ENCODE measurements at places on chromosomes 2 and 18.

GRCh38 chr2:38797953-38798352 is 19.9 kb downstream of the GEMIN6 start:
- DNase-seq: no peak

- DNase-seq: no peak
These were observed 162.3 kb downstream of the MREG start for GRCh38 chr2:215851082-215851481.

GRCh38 chr2:71746946-71747501 is 293.7 kb downstream of the DYSF start:
- DNase-seq: no peak

GRCh38 chr2:61210332-61210981 is 48.5 kb downstream of the C2orf74 start:
- DNase-seq: no peak

DNA sequence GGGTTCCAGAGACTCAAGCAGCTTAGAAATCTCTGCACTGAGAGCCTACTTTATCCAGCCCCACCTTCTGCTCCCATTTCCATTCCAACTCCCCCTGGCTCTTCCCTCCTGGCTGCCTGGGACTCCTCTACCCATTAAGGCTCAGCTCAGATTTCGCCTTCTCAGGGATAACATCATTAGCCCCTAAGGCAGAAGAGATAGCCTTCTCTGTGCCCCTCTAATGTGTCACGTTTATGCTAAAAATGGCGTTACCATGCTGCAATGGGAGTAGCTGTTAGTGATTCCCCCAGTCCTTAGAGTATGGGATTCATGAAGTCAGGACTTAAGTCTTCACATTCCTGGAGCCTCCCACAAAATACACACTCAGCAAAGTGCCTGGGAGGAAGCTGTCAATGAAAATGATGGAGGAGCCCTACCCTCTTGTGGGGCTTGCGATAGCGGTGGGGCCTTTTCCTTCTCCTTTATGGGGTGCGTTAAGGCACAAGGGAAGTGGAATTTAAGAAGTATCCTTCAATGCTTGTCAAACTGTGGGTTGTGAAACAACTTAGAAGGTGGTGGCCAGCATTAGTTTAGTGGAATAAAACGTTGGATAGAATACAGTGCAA is 144.7 kb upstream of the COPS8 start:
- no peak for DNase-seq

DNA sequence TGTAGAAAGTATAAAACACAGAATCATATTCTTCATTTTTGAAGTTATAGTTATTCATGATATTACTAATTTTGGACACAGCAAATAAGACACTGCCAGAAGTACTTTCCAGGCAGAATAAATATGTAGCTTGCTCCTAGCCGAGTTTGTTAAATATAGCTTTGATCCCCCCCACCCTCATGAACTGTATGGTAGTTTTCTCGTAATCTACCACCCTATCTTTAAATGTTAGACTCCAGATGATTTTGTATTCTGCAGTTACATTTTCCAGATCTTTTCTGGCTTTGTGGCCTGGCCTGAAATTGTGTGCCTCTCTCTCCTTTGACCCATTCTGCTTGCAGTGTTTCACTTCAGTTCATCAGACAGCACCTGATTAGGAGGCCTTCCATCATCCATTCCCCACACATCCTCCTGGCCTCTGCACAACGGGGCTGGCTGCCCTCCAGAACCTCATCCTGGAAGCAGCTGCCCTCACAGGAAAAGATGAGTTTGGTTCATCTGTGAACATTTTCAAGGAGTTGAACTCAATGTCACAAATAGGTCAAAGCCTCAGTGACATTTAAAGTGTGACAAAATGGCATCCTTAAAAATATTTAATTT is 4.7 kb upstream of the KCNJ3 start:
- DNase-seq: no peak

- no peak for DNase-seq
These were observed 53.3 kb upstream of the TUBA3E start for GRCh38 chr2:130251535-130251872.

GRCh38 chr18:62341473-62341872 is 16.4 kb downstream of the TNFRSF11A start:
- no peak for DNase-seq

DNA sequence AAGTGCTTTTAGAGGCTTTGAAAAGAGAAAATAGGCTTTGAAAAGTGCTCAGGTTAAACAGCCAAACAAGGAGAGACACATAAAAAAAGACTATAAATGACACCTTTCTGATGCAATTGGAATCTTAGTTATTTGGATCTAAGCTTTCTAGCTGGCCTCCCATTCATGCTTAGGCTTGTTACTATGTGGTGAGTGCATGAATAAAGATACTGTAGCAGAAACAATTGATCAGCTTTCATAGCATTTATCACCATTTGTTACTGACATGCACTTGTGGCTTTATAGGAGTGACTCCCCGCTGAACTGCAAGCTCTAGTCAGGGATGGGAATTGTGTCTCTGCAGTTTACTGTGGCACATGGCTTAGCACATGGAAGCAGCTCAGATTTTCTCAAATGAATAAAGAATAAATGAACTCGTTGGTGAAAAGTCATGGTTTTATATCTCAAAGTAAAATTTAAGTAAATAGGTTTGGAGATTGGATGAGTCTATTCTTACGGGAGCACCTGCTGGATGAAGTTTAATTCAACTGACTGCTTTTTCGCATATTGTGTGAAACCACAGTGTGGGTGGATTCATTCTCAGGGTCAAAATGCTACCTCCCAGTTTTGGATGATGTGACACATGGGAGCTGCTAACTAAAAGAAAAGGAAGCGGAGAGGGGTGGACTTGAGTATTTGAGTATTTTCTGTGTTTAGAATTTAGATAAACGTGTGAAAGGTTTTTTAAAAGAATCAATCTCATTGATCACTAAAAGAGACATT is 91.1 kb upstream of the NOL4 start:
- DNase-seq: no peak

DNA sequence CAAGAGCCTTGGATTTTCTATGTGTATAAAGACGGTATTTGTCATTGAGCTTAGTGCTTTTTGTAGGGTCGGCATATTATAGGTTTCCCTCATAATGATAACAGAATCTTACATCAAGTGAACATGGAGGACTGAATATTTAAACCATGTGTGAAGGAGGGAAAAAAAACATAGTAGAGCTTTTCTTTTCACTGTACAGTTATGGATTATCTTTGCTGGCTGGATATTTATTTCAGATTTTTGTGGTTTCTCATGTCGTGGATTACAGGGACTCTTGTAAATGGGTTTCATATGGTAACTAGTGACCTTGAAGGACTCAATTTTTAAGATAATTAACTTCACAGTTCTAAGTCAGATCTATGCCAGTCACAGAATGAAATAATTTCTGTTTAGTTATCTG is 330.2 kb upstream of the NRP2 start:
- no peak for DNase-seq

GRCh38 chr2:177268187-177268871 is 3.8 kb upstream of the NFE2L2 start:
- DNase-seq: no peak

- DNase-seq: no peak
These were observed 52.9 kb upstream of the NABP1 start for GRCh38 chr2:191625016-191625415.

- no peak for DNase-seq
These were observed 33.5 kb downstream of the EPB41L3 start for GRCh38 chr18:5510135-5510846.

- no peak for DNase-seq
These were observed 81.5 kb downstream of the DPP4 start for GRCh38 chr2:161992531-161992930.

DNA sequence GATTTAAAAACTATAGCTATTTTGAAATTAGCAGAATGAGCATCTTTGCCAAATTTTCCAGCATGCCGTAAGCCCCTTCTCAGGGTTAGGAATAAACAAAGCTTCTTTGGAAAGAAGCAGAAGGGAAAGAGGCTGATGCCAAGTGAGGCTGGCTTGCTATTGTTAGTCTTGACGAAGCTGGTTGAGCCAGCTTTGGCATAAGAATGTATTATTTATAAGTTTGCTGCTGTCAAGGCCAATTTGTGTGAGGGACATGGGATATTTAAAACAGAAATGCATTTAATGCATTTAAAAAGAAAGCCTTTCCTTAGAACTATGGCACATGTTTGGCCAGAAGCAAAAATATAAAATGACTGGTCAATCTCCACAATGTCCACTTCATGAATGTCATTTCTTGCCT is 52.5 kb upstream of the TTN start:
- no peak for DNase-seq

- no peak for DNase-seq
These were observed 11.6 kb upstream of the TAF1B start for GRCh38 chr2:9831670-9832069.

GRCh38 chr18:13501891-13502290 is 224.5 kb downstream of the FAM210A start:
- DNase-seq: no peak

GRCh38 chr2:58107803-58108710 is 61.5 kb downstream of the VRK2 start:
- no peak for DNase-seq

GRCh38 chr2:64938607-64939285 is 50.5 kb upstream of the SLC1A4 start:
- DNase-seq: no peak

DNA sequence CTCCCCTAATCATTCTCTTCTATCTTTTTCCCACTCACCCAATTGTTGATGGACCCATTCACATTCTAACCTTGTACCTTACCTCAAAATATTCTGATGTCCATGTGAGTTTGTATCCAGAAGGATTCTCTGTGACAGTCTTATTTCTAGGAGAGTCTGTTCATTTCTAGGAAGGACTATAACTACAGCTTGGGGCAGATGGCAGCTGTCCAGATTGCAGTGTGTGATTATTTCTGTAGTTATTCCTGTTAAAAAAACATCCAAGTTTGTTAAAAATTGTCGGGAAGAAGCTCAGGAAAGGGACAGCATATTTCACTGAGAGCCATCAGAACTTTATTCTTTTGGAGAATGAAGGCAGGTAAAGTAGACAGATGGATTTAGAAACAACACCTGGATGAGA is 142.6 kb downstream of the RAPGEF4 start:
- no peak for DNase-seq

DNA sequence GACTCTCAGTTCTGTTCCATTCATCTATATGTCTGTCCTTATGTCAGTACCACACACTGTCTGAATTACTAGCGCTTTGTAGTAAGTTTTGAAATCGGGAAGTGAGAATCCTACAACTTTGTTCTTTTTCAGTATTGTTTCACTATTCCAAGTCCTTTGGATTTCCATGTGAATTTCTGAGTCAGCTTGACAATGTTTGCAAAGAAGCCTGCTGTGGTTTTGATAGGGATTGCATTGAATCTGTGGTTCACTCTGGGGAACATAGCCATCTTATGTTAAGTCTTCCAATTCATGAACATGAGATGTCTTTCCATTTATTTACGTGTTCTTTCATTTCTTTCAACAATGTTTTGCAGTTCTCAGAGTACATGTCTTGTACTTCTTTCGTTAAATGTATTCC is 15.0 kb downstream of the SLC3A1 start:
- no peak for DNase-seq

DNA sequence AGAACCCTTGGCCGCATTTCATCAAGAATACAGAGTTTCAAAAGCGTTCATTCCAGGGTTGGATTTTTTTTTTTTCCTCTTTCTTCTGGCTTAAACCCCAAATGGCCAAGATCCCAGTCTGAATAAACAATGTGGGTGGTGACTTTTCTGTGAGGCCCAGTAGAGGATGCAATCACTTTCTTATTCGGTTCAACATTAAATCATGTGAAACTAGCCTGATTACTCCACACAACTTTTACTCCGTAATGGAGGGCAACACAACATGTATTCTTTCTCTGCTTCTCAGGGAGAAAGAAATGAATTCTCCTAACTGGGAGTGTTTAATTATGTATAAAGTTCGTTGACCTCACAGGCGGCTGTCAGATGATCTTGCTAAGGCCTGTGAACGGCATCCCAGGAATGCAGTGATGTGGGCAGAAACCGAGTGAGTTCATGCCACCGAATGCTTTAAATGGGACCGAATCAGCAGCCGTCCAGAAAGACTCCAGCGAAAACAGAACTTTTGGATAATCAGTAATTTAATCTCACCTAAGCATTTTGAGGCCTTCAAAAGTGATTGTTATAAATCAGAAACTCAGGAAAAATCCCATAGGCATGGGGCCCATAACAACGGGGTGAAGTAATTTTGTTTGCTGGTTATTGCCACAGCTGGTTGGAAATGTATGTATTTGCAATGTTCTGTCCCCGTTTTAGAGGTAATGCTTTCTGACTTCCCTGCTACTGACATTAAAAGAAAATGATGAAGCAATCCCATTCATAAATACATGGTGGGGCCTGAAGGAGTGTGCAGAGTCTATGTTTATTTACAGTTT is 81.5 kb downstream of the BCL2 start:
- DNase-seq: no peak

DNA sequence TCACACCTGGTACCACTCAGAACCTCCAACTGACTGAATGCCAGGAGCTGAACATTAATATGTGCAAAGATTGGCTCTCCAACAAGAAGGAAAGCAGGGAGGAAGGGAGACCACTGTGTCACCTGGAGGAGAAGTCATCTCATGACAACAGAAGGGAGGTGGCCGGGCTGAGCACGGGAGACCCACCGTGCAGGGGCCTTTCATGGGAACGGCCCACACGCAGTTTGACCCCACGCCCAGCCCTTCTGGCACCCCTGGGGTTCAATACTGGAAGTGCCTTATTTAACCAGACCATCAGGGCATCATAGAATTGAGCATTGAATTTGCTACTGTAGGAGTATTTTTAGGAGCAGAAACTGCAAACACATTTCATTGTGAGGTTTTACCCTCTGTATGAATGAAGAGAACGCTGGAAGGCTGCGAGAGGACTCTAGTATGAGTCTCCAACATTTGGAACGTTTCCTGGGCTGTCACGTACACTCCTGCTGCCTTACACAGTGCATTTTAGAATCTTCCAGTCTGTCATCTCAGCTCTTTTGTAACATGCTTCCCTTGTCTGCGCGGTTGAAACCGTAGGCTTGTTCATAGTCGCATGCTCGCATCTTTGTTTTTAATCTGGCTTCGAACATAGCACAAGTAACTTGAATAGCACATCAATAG is 132.1 kb downstream of the NFATC1 start:
- DNase-seq: no peak

GRCh38 chr18:62814132-62814759 is 98.9 kb downstream of the PHLPP1 start:
- no peak for DNase-seq

- no peak for DNase-seq
These were observed 789.4 kb upstream of the PIK3C3 start for GRCh38 chr18:41165625-41166024.

DNA sequence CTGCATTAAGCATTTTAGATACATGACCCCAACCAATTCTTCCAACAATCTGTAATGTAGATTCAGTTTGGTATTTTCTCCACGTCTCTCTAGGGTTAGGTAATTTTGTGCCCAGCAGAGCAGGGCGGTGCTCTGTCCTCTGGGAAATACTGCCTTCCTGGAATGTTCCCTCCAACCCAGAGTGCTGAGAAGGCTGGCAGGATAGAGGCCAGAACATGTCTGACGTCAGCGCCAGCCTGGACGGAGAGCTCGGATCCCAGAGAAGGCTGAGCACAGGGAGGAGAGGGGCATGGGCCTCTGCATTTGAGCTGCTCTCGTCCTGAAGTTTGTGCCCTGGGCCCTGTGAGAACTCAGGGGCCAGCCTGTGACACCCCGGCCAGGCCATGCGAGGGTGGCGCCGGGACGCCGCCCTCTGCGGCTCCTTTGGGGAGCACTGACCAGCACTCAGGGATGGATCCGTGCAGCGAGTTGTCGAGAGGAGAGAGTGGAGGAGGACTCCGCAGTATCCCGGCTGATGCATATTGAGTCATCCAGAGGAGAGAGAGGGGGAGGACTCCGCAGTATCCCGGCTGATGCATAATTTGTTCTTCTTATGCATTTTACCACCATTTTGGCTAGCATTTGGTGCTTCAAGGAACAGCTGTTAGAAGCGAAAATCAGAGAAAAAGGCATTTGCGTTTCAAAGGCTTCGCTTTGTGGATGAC is 80.0 kb upstream of the PXDN start:
- no peak for DNase-seq

Data from esophagus squamous epithelium (tissue), 5 donors.